ENCODE measurements at places on chromosomes 7 and 10.

DNA sequence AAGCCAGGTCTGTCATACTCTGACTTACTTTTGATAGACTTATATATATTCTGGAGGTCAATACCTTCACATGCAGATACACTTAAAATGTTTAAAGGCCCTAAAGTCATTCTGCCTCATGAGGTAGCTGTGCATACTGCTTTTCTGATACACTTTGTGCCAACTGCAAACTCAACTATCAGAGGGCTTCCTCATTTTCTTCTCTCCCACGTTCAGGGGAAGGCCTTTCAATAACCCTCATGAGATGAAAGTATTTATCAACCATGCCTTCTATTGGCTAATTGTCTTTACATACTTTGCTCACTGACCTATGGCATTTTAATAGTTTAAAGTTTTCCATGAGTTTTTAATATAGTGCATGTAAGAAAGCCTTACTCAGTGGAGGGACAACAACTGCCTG is 112.7 kb upstream of the AMPH start:
- no peak for DNase-seq

DNA sequence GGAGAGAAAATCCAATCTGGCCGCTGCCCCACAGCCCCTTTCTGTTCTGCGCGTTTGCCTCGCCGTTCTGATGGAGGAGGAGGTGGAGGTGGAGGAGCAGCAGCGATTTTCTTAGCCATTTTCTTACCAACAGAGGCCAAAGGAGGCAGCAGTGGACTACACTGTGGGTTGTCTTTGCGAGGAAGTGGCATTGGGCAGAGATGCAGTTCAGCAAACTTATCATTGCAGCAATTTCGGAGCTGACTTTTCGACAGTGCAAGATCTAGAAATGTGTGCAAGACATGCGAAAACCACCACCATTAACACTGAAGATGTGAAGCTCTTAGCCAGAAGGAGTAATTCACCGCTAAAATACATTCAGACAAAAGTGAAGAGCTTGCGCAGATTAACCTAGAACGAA is 1.9 kb upstream of the ARL4A start:
- DNase-seq, result no peak

GRCh38 chr7:100604976-100605911 is 3.1 kb downstream of the PCOLCE start:
- DNase-seq, result no peak

DNA sequence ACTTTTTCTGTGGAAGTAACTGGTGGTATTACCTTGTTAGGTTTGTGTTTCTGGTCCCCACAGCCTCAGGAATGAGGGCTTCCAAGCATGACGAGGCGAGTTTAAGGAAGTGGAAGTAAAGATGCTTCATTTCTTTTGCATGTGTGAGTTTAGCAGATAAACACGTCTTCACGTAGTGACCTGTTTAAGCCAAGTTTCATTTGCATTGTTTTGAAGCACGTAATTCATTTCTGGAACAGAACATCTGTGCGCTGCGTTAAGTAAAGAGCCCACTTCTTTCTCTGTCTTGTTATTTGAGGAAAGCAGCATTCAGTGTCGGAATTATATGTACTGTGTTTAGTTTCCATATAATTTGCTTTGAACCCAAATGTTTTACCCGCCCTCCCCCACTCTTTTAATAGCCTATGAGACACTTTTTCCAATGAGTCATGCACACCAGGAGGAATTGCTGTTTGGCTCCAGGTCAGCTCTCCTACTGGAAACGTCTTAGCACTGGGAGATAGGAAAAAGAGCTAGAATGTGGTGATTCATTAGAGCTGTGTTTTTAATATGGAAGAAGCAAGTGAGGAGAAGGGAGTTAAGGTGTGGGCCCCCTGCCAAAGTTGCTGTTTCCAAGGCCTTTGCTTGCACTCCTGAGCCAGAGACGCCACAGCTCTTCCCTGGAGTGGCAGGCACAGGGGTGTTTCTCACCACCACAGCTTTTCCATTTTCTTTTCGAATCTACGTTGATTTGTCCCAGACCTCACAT is 36.7 kb downstream of the BTBD16 start:
- DNase-seq, result no peak

- DNase-seq, result no peak
Observed at GRCh38 chr7:54788664-54789063, 29.7 kb upstream of the SEC61G start.

DNA sequence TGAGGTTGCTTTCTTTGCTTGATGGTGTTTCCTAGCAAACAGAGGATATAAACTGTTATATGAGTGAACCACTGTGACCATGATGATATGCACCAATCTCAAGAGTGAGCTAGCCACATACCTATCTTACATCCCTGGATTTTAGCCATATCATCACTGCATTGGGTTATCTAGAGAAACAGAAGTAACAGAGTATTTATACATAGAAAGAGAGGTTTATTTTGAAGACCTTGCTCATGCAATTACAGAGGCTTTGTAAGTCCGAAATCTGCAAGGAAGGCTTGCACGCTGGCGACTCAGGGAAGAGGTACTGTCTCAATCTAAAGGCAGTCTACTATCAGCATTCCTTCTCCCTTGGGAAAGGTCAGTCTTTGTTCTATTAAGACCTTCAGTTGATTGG is 11.8 kb upstream of the PON2 start:
- no peak for DNase-seq

- DNase-seq, result no peak
Observed at GRCh38 chr10:7337431-7338171, 73.2 kb downstream of the SFMBT2 start.

GRCh38 chr7:1748076-1748838 is 78.2 kb downstream of the ELFN1 start:
- DNase-seq, result no peak

GRCh38 chr10:77925410-77925794 is 1.2 kb downstream of the DLG5 start:
- DNase-seq, result no peak

DNA sequence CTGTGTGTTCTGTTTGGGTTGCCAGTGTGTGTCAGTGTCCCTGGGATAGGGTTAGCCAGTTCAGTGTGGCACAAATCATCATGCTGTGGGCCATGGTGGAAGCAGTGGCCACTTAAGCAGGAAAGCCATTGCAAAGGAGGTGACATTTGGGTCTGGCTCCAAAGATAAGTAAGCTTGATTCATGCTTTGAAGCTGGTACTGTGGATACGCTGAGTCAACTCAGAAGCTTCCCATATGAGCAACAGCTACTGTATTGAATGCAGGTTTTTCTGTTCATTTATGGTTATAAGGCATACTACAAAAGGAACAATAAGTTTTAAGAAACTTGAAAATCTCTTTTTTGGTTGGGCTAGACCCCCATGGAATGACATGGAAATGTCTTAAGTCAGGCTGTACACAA is 143.1 kb downstream of the BMPER start:
- DNase-seq, result no peak

DNA sequence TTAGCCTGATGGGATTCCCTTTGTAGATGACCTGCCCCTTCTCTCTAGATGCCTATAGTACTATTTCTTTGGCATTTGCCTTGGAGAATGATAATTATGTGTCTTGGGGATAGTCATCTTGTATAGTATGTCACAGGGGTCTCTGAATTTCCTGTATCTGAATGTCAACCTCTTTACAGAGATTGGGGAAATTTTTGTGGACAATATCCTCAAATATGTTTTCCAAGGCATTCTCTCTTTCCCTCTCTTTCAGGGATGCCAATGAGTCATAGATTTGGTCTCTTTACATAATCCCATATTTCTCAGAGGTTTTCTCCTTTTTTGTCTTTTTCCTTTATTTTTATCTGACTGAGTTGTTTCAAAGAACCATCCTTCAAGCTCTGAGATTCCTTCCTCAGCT is 99.4 kb downstream of the CTNNA3 start:
- DNase-seq, result no peak

DNA sequence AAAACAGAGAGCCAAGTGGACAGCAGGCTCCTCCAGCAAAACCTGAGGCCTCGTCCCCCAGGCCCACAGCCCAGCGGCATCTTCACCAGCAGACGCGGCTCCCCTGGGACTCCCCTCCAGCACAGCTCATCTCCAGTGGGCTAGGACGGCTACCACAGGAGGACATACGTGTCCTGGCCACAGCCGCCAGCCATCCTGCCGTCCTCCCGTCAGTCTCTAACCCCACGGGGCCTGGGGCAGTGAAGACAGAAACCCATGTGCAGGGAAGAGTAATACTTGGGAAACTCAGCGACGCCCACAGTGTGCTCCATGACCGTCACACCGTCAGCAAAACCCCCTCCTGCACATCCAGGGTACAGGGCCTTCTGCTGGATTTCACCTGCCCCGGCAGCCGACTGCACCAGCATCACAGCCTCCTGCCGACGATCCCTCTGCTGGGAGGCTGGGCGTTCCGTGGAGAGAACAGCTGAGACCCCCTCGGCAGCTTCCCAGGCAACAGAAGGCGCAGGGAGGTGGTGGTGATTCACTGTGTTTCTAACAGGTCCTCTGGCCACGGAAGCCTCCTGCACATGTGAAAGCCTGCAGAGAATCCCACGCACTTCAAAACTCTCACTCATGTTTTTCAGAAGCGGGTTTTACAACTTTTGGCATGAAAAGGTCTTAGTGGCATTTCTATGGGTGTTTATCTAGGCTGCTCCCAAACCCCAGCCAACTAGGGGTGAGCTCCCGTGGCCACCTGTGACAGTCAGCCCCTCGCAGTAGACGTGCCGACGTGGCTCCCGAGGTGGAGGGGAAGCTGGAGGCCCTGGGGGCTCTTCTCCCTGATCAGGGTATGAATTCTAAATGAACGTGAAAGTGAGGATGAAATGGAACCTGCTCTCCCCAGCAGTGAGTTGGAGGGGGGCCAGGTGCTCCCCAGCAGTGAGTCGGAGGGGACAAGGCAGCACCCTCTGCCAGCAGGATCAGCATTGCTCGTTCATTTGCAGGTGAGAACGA is 513.5 kb downstream of the PTPRN2 start:
- DNase-seq, result no peak
